Fibroblast of lung (primary cell): ENCODE measurements at places on chromosomes 13 and 19.
A peak's percentile ranks its signal among the peaks of the same experiment; 100 is the strongest.

GRCh38 chr13:78759704-78760103 is 100.7 kb upstream of the OBI1 start:
- no peak for DNase-seq

DNA sequence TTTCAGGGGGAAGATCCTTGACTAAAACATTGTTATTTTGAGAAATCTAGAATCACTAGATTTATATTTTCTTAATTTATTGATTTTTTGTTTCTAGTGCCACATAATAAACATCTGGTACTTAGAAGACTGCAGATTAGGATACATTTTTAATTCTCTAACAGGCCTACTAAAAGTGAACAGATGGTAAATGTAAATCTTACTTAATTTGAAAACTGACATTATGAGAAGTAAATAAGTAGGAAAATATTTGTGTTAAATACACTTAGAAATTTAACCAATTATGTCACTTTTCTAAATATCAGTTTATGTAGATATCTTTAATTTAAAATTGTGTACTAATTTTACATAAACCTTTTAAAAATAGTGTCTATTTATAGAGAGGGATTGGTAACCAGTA is 2255.6 kb upstream of the PCDH20 start:
- no peak for DNase-seq

GRCh38 chr19:46791944-46792343 is 3.5 kb upstream of the SLC1A5 start:
- no peak for DNase-seq

- DNase-seq, result peak; percentile 13
These were observed 473 bp upstream of the CERS1 start for GRCh38 chr19:18896421-18896841.

DNA sequence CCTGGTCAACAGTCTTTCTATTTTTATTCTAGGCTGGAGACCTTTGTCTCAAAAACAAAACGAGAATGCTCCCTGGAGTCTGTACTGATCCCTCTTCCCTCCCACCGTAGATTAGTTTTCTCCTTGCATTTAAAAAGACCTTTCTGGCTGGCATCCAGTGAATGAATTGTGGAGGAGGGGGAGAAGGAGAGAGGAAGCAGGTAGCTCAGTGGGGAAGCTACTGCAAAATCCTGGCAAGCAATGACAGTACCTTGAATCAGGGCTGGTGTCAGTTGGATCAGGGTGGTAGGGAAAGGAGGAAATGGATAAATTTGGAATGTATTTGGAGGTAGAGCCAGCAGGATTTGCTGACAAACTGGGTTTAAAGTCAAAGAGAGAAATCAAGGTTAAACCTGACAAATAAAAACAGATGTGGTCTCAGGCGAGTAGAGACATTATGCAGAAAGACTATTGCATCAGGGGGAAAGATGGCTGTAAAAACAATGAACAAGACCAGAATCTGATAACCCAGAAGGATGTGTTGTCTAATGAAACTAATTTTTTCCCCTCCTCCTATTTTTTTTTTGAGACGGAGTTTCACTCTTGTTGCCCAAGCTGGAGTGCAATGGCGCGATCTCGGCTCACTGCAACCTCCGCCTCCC is 3.5 kb upstream of the CYP2S1 start:
- DNase-seq, result no peak

DNA sequence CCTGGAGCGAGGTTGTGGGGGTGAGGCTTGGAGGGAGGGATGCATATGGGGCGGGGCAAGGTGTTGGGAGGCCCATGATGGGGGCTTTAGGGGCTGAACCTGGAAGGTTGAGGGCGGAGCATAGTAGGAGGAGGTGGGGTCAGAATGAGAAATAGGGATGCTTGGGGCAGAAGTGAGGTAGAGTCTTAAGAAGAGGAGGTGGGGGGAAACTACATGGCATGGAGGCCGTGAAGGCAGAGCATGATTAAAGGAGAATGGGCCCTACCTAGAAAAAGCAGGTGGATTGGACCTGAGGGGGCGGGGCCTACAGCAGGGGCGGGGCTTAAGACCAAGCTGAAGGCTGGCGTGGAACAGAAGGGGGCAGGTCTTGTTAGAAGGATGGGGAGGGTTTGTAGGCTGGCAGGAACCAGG is 799 bp downstream of the NR1H2 start:
- no peak for DNase-seq

DNA sequence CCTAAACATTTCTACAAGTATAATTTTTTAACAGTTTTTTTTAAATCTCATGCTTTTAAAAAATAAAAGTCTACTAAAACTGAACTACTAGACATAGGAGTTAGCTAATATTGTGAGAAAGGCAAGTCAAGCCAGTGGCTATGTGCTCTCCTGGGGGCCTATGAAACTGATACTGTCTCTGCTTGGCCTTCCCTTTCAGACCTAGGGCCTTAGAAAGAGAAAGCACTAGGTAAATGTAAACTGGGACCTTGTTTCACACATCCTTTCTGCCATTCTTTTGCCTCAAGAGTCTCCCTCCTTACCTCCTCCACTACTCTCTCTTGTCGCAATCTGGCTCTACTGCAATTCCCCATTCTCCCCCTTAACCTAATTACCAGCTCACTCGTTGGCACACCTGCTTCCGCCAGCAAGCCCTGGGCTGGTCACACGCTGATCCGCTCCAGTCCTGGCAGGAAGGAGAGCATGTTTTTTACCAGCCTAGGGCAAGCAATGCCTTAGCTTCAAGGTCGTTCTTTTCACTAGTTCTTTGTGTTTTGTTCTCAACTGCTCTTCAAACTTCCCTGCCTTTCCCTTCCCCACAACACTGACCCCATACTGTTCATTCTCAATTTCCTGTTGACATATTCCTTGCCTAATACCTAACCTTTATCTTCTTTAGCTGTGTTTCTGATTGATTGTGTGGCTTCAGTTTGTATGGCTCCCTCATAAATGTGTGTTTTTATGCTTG is 23.1 kb downstream of the TBC1D4 start:
- no peak for DNase-seq

- no peak for DNase-seq
These were observed at the start of gene TMC4 for GRCh38 chr19:54172471-54173358. Gene TMC4 (minus strand): TSS chr19:54173160. CDS start chr19:54173117, 43 bp downstream.

DNA sequence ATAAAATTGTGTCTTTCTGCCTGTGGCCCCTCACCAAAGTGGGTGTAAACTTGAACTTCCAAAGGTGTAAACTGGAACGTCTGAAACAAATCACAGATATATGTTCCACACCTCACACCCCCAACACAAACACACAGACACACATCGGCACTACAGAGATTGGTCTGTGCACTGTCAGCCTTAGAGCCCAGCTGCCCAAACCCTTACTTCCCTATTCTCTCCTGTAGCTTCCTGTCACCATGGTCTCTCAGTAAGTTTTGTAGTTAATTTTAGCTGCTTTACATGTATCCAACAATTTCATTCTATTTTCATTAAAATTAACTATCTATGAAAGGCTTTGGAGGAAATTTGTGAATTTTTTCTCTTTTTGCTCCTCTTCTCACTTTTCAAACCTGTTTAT is 5.4 kb downstream of the TM9SF2 start:
- DNase-seq, result no peak

- DNase-seq, result no peak
These were observed 76.2 kb downstream of the RXFP2 start for GRCh38 chr13:31815361-31816144.

DNA sequence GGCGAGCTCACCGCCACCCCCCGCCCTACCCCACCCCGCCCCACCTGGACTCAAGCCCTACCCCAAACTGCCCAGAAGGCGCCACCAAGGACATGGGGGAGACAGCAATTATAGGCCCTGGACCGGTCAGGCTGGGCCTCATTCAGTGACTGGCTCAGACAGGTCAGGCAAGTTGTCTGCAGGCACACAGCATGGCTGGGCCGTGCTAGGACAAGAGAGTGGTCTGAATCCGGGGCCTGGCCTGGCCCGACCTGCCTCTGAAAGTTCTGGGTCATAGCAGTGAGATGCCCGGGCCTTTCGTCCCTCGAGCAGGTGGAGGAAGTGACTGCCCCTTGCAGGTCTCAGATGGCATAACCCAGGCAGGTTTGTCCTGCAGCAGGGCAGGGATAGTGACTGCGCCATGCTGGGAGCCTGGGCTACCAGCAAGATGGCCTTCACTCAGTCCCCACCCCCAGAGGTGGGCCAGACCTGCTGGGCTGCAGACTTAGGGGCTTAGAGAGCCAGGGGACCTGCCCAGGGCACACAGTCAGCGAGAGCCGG is 21.0 kb downstream of the COMP start:
- DNase-seq, result no peak

DNA sequence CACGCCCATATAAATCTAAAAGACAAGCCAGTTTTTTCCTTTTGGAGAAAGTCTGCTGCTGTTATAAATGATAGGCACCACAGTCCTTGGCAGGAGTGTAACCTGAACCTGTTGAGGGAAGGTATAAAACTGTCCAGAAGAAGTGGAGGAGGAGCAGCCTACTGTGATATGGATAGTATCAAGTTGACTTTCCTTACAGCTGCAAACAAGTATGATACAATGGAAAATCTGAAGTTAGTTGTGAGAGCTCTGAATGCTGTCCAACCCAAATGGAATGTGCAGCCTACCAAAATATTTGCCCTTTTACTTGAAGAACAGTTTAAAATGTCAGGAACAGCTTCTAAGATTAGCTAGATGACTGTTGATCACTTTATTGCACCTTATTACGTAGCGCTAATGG is 399.6 kb downstream of the FGF14 start:
- peak; percentile 5 for DNase-seq
